Stimulated activated CD8-positive, alpha-beta memory T cell treated with anti-CD3 and anti-CD28 coated beads, Interleukin-4, amount 100 ng/mL, for 1 hour (primary cell): ENCODE measurements at places on chromosomes 13 and 19.

GRCh38 chr19:28836421-28836820 lies 376.5 kb downstream of the UQCRFS1 start:
- no peak for DNase-seq

DNA sequence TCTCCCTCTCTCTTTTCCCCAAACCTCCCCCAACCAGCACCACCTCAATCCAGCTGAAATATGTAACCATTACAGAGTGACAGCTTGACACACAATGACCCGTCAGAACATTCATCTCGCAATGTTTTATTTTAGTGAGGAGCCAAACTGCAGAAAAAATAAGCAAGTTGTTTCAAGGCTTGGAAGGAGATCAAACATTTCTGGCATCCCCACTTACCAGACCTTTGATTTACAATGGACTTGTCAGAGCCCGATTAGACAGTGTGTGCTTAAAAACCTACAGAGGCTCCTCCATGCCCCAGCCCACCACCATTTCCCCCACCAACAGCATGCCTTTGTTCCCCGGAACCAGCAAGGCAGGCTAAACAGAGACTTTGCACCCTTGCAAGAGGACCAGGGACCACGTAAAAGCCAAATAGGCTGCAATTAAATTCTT lies 382.8 kb upstream of the ZNF507 start:
- DNase-seq, result no peak

DNA sequence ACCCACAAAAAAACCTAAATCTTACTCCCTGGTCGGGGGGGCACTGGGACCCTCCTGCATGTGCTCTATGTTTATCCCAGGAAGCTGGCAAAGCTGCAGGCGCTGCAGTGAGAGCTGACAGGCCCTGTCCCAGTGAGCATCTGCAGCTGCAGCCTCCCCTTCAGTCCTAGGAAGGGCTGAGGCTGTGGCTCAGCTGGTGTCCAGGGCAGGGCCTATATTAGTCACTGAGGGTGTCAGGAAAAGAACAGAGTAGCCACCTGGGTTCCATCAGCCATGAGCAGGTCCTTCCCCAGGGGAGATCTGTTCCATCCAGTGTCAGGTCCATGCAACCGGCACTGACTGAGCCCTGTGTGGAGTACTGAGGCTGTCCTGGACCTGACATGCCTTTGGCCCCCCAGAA lies 120.5 kb downstream of the TNFRSF19 start:
- no peak for DNase-seq

- no peak for DNase-seq
Observed at GRCh38 chr19:33247441-33247819, 21.8 kb upstream of the SLC7A10 start.

- no peak for DNase-seq
Observed at GRCh38 chr13:99299920-99300341, 7.3 kb downstream of the GPR183 start.

GRCh38 chr19:46596008-46596407 lies 5.1 kb upstream of the CALM3 start:
- no peak for DNase-seq

- DNase-seq, result no peak
Observed at GRCh38 chr19:3474010-3474409, 6.3 kb downstream of the SMIM24 start.

- DNase-seq, result no peak
Observed at GRCh38 chr13:31951215-31951678, 80.3 kb upstream of the FRY start.

DNA sequence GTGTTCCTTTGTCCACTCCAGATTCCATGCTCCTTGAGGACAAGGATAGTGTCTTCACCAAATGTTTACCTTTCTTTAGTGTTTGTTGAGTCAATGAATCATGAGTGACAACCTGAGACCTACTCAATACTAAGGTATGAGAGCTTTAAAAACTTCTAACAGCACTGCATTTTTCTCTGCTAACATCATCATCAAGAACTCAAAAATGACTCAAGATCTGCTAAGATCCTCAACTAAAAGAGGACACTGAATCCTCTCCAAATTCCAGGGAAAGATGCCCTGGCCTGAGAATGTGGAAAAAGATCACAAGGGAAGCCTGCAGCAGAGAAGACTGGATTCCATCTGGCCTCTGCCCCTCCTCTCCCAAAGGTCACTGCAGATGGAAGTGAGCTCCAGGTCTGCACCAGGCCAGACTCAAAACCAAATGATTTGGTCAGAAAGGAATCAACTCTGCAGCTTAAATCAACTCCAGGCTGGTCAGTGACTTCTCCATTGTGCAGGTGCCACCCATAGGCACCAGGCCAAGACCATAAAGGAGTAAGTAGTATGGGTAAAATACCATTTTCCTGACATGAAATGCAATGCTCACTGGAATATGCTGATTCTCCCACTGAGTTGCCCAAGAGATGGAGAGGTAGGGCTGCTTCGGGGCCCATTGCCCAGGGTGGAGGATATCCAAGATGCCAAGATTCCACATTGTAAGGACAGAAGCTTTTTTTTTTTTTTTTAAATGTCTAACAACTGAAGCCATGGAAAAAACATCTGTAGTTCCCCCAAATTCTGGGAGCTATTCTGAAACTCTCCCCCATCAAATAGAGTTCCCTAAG lies 89.5 kb upstream of the DOCK9 start:
- DNase-seq, result no peak

GRCh38 chr13:58806401-58806800 lies 1174.9 kb downstream of the PCDH17 start:
- DNase-seq, result no peak

DNA sequence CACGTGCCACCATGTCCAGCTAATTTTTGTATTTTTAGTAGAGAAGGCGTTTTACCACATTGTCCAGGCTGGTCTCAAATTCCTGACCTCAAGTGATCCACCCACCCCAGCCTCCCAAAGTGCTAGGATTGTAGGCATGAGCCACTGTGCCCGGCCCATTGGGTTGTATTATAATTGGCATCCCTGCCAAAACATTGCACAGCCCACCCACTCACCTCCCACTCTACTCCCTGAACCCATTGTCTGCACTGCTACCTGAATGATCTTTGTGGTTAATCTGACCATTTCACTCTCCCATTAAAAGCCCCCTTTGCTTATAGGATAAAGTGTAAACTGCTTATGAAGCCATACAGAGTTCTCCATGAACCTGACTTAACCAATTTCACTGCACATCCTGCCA lies 26.3 kb upstream of the KCTD12 start:
- no peak for DNase-seq

- no peak for DNase-seq
Observed at GRCh38 chr19:57212109-57212508, 18.7 kb upstream of the AURKC start.
